ENCODE measurements at places on chromosomes 16 and 17. TPM values are rescaled to one million over a fixed set of nuclear protein-coding genes. Genes with fewer than 3 reads are reported as not detected.

GRCh38 chr17:18108401-18109312 is at the start of gene MYO15A:
MYO15A (plus strand) TSS chr17:18108756; CDS start chr17:18118801, 10,045 bp downstream.
- no peak within 1 kb of the TSS for H3K4me3 ChIP-seq
- DNase-seq = no peak
- H3K27ac ChIP-seq = no peak within 1 kb of the TSS
- no peaks in the 10 kb centered on the region for H3K36me3 ChIP-seq
- H3K4me1 ChIP-seq = no peaks in the 10 kb centered on the region

- no peak for DNase-seq
- H3K27ac ChIP-seq = no peak overlapping the region
- no peaks in the 10 kb centered on the region for H3K4me1 ChIP-seq
- peaks cover 9% of the 10 kb centered on the region for H3K27me3 ChIP-seq
- no peaks in the 10 kb centered on the region for H3K36me3 ChIP-seq
These were observed 267.9 kb downstream of the MRTFB start for GRCh38 chr16:14338969-14339368.

GRCh38 chr17:51435641-51436091 is 175.3 kb downstream of the UTP18 start:
- no peak overlapping the region for H3K27ac ChIP-seq
- peak; percentile 51 for DNase-seq
- no peaks in the 10 kb centered on the region for H3K27me3 ChIP-seq

DNA sequence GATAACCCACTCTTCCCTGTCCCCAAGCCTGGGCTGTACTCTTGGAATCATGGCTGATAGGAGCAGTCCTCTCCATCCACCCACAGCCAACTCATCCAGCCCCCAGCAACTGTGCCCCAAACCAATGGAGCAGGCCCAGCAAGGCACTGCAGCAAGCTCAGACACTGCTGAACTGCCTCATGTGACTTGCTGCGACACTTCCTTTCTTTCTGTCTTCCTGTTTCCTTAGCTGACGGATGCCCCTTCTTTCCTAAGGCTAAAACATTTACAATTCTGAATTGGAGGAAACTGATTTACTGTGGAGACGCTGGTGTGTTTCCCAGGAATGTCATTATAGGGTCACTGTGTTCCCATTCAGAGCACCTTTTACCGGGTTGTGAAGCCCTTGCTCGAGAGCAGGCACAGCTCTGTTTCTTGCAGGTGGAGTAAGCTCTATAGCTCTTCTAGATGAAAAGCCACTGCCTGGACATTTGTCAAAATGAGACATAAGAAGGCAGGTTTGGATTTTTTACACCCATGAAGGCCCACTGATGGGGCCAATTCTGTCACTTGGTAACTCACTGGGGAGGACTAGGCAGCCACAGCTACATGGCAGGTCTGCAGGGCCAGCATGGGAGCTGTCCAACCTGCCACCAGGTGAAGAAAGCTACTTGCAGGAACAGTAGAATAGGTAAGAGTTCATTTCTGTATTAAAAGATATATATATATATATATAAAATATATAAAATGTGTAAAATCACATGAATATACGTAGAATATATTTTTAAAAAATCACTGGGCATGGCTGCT is 27.4 kb downstream of the TMEM11 start:
- peaks cover 16% of the 10 kb centered on the region for H3K4me1 ChIP-seq
- H3K36me3 ChIP-seq = peaks cover 3% of the 10 kb centered on the region
- H3K4me3 ChIP-seq = no peak overlapping the region
- DNase-seq = peak; percentile 78
- peak overlapping the region; percentile 68 for H3K27ac ChIP-seq

DNA sequence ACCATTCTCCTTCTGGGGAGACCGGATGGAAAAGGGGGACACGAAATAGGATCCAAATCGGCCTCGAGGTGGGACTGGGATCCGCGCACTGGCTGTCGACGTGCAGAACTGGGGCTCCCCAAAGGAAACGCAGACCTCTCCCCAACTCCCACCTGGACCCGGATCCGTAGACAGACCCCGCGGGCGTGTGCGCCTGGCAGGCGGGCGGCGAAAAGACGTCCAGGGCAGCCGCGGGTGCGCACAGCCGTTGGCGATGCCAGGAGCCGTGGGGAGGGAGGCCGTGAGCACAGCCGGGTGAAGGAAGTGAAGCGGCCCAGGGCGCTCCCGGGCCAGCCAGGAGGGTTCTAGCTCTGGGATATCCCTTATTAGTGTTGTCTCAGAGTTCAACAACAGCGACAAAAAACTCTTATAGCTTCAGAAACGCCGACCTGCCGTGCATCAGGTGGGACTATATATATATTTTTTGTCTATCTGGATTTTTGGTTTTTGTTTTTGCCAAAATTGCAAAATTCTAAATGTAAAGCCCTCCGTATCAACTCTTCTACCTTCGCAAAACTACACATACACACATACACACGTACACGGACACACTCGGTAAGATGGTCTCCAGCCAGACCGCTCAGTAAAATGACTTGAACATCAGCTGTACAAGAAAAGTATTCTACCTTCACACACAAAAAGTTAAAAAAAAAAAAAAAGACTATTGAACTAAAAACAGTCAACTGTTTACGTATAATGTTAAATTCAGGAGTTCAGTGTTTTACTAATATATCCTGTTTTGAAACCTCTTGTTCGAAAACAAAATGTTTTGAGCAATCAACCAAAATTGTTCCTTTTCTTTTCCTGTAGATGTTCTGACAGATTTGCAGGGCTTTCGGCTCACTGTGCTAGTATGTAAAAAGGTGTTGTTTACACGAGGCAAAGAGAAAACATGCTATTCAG is 5.2 kb upstream of the AATF start:
- H3K27ac ChIP-seq = no peak overlapping the region
- H3K36me3 ChIP-seq = no peaks in the 10 kb centered on the region
- H3K27me3 ChIP-seq = peaks cover 98% of the 10 kb centered on the region
- H3K4me1 ChIP-seq = peaks cover 12% of the 10 kb centered on the region

GRCh38 chr16:22751685-22752084 is 62.3 kb upstream of the HS3ST2 start:
- no peak overlapping the region for H3K4me3 ChIP-seq
- no peak for DNase-seq
- H3K27me3 ChIP-seq = no peaks in the 10 kb centered on the region

GRCh38 chr17:28538296-28538895 is 14.0 kb downstream of the UNC119 start:
- no peak for DNase-seq
- H3K27ac ChIP-seq = no peak overlapping the region
- H3K36me3 ChIP-seq = no peaks in the 10 kb centered on the region
- H3K4me1 ChIP-seq = no peaks in the 10 kb centered on the region
- peaks cover 2% of the 10 kb centered on the region for H3K27me3 ChIP-seq

DNA sequence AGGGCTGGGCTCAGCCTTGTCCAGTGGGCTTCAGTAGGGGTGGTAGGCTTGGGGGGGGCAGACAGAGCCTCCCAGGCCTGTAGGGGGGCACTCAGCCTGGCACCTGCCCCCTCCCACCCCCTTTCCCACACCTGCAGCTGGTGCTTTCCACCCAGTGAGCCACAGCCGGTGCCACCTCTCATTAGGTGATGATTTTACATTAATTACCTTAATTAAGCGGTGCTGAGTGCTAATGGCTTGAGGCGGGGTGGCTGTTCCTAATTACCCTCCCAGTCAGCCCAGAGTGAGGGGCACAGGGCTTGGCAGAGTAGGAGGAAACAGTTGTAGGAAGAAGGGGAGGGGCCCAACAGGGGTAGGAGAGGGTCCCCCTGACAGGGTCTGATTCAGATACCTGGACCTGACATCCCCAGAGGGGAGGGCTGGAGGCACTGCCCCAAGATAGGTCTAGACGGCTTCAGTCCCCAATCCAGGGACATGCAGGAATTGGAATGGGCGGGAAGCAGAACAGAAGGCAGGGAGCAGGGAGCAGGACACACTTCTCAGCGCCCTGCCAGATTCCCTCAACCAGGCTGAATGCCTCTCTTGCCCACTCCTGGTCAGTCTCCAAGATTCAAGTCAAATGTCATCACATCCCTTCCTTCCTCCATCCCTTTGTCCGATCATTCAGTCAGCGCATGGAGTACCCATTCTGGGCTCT is 26.5 kb upstream of the PHF12 start:
- peaks cover 8% of the 10 kb centered on the region for H3K4me1 ChIP-seq
- no peak for DNase-seq
- no peak overlapping the region for H3K27ac ChIP-seq
- no peaks in the 10 kb centered on the region for H3K36me3 ChIP-seq
- no peak overlapping the region for H3K4me3 ChIP-seq
- no peaks in the 10 kb centered on the region for H3K27me3 ChIP-seq

DNA sequence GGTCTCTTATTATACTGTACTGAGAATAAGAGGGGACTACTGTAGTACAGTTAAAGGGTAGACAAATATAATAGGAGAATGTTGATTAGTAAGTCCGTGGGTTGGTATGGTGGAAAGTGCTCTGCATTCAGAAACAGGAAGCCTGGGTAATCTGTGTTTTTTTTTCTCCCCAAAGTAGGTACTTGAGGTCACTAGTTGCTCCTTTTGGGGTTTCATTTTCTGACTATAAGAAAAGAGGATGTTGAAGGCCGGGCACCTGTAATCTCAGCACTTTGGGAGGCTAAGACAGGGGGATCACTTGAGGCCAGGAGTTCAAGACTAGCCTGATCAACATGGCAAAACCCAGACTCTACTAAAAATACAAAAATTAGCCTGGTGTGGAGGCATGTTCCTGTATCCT is 42.0 kb upstream of the MMD start:
- no peaks in the 10 kb centered on the region for H3K4me1 ChIP-seq
- H3K27ac ChIP-seq = no peak overlapping the region

- no peaks in the 10 kb centered on the region for H3K4me1 ChIP-seq
- H3K4me3 ChIP-seq = no peak overlapping the region
- no peaks in the 10 kb centered on the region for H3K36me3 ChIP-seq
- no peaks in the 10 kb centered on the region for H3K27me3 ChIP-seq
These were observed 303.8 kb upstream of the ASIC2 start for GRCh38 chr17:33596899-33597298.

GRCh38 chr17:81712468-81713003 is 452 bp downstream of the SLC25A10 start:
- no peaks in the 10 kb centered on the region for H3K27me3 ChIP-seq
- H3K36me3 ChIP-seq = no peaks in the 10 kb centered on the region
- no peak overlapping the region for H3K27ac ChIP-seq
- peaks cover 18% of the 10 kb centered on the region for H3K4me1 ChIP-seq

Gene C17orf78
- total RNA-seq = not detected

Gene CA5A
- not detected for total RNA-seq

Gene NTN3
- total RNA-seq = 0.15 TPM

Gene HS3ST4
- total RNA-seq = not detected

Gene TPPP3
- total RNA-seq = 1.3 TPM
